ENCODE measurements at places on chromosomes 11 and 22.

GRCh38 chr11:441043-441417 lies 781 bp downstream of the ANO9 start:
- DNase-seq, result no peak

DNA sequence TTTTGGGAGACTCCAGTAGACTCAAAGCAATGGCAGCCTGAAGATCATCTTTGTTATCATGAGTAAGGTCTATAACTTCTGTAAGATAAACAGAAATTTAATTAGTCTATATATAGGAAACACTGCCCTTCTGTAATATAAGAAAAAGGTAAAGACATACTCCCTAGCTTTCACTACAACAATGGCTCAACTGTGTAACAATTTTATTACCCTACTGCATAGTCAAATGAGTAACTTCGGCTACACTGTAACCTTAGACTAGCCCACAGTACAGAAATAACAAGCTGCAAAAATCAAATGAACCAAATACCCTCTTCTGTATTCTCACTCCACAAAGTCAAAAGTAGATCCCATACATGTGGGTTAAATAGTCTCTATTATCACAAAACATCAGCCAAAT lies 33.7 kb downstream of the USP28 start:
- DNase-seq, result no peak

DNA sequence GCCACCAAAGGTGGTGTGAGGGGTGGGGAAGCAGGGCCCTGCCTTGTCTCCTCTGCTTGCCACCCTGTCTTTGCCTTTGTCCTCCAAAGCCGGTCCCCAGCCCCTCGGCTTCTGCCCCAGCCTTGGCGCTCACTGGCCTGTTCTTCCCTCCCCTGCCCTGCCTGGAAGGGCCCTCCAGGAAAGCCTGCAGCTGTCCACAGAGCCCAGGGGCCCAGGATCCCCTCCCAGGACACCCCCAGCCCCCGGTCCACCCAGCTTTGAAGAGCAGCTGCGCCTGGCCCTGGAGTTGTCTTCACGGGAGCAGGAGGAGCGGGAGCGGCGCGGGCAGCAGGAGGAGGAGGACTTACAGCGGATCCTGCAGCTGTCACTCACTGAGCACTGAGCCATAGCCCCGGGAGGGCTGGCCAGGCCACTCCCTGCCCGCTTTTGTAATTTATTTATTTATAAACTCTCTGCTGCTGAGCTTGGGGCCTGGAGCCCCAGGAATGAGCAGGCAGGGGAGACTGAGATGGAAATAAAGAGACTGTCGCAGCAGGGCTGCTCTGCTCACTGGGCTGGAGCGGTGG lies 1.3 kb upstream of the SSH3 start:
- DNase-seq, result no peak

GRCh38 chr22:45893516-45893915 lies 83.4 kb downstream of the WNT7B start:
- DNase-seq, result no peak

DNA sequence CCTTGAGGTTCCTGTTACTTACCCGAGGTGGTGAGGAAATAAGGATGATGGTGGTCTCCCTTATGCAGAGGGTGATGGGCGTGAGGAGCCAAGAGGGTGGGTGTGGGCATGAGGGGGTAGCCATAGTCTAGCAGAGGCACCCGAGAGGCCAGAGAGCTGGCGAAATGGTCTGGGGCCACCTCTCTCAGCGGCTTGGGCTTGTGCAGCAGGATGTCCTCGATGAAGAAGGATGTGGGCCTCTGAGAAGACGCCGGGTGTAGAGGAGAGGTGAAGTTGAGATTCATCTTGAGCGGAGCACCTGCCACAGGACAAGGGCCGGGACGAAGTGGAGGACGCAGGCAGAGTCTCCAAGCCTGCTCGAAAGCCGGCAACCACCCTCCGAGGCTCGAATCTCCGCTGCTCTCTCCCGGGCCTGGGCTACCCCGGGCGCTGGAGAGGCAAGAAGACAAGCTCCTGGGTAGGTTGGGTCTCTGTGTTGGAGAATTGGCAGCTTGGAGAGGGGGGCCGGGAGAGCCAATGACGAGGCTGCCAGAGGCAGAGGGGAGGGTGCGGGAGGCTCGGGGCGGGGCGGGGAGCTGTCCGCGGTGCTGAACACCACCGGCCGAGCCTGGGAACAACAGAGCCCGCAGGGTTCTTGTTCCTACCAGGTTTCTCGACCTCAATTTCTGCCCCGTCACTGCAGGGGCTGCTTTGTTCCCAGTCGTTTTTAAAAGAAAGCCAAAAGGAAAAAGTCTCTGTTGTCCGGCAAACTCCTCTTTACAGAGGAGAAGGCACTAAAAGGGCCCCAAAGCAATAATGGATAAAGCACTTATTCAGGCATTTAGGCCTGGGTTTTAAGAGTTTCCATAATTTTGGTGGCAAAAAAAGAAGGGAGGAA lies at the start of gene BSX:
Gene BSX, minus strand, starts transcription at position 447 of the 877 bp plus-strand sequence. Its CDS starts 163 bp downstream, at position 284.
- no peak for DNase-seq

DNA sequence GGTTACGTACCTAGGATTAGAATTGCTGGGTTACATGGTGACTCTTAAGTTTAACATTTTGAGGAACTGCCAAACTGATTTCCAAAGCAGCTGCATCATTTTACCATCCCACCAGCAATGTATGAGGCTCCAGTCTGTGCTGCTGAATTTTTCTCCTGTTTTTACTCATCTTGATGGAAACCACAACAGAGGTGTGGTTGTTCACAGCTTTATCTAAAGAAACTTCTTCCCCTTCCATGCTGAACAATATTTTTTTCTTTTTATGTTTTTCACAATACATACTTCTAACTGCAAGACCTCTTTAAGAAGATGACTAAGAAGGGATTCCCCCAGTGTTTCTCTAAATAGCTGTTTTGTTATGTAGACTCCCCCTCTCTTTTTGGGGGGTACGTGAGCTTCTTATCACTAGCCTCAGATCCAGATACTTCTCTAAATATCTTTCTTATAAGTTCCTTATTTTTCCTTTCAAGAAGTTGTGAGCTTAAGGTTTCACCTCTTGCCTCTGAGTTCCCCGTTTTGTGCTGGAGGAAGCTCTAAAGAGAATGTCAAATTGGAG lies 24.0 kb downstream of the TCP11L1 start:
- no peak for DNase-seq

DNA sequence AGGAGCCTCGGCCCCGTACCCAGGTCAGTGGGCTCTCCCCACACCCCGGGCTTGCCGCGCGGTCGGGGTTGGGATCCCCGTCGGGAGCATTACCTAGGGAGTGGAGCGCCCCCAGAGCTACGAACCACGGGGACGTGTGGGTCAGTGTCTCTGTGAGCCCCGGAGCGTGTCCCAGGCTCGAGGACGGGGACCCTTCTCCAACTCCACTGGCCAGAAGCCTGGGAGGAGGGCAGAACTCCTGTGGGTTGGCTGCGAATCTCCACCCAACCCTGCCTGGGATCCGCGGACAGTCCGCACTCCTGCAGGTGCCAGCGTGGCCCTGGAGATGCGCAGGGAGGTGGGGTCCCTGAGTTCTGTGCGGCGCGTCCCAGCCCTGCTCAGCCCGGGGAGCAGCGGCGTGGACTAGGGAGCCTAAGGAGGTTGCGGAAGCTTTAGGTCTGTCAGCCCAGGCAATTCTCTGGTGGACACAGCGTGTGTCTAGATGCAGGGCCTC lies 346 bp downstream of the PPFIBP2 start:
- DNase-seq, result peak; percentile 49

DNA sequence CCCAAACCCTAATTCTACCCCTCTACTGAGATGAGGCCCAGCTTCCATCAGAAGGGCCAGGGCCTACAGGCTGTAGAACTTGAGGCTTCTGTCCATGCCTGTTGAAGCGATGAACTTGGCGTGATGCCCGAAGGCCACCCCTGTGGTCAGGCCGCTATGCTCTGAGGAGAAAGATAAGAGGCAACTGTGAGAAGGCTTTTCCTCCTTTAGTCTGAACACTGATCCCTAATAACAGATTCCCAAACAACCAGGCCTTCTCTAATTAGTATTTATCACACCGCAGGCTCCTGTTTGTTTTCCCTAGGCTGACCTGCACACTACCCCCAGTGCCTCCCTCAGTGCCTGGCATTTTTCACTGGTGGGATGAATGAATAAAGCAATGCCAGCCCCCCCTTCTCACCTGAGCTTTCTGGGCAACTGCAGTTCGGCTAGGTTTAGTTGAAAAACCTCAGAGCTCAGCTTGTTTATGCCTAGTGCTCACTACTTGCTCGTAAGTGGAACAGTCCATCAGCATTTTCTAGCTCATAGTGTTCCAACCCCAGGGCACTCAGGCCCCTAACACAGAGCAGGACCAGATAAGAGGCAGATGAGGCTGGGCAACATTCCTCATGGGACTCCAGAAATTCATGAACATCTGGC lies 15.2 kb downstream of the PRPF19 start:
- DNase-seq, result no peak

DNA sequence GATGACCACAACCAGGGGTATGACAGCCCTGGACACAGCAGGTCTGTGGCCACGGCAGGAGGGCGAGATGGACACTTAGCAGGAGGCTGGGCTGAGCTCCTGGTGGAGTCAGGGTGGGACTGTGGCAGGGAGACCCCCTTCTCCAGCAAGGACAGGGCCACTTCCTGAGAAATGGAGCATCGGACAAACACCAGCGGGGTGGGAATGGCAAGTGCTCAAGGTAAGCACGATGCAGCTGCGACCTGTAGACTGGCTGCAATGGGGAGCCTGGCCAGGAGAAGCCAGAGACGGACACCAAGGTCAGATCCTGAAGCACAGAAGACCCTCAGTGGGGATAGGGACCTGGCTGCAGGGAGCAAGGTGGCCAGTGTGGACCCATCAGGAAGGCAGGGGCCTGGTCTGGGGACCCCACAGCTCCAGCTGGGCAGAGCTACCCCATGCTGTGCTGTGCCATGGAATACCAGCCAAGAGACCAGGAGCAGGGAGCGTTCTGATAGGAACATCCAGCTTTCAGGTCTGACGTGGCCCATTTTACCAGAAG lies 29.2 kb downstream of the RSPH14 start:
- DNase-seq, result no peak

DNA sequence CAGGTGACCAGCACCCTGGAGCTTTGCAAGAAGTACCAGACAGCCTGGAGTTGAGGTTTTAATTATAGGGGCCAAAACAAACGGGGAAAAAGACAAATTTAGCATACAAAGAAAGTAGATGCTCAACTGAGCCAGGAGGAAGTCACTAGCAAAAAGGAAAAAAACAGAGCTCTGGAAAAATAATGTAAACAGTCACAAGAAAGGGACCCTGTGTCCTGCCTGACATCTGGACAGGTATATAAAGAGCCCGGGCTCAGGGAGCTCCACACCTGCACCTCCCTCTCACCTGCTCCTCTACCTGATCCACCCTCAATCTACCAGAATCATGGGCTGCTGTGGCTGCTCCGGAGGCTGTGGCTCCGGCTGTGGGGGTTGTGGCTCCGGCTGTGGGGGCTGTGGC lies at the start of gene KRTAP5-10:
Gene KRTAP5-10, plus strand, starts transcription at position 301 of the 400 bp plus-strand sequence. Its CDS starts 25 bp downstream, at position 326.
- DNase-seq, result no peak

GRCh38 chr11:96257036-96257435 lies 86.0 kb downstream of the MAML2 start:
- no peak for DNase-seq

DNA sequence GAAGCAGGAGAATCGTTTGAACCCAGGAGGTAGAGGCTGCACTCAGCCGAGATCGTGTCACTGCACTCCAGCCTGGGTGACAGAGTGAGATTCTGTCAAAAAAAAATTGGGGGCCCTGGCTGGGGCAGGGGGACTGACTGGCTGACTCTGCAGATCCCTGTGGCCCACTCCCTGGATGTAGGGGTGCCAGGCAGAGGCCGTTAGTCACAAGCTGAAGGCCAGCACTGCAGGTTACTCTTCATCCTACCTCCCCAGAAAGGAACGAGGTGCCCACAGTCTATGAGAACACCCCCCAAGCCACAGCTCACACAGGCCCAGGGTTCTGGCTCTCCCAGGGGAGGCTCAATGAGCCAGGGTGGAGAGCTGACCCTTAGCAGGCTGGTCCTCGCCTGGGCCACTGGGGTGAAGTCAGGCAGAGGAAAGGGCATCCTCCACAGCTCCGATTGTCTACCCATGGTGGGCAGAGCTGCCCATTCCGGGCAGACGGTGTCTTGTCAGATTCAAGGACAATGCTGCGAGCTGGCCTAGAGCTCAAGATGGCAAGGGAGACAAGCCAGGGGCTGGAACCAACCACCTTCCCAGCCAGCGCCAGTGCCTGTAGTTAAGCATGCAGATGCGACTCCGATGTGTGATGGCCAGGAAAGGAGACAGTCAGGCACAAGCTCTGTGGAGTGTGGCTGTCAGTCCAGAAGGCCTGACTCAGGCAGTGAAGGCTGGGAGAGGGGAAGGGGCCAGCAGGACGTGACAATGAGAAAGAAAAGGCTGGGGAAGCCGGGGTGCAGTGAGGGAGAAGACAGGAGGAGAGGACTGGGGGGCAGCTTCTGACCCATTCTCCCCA lies 12.4 kb downstream of the C11orf24 start:
- DNase-seq, result no peak

DNA sequence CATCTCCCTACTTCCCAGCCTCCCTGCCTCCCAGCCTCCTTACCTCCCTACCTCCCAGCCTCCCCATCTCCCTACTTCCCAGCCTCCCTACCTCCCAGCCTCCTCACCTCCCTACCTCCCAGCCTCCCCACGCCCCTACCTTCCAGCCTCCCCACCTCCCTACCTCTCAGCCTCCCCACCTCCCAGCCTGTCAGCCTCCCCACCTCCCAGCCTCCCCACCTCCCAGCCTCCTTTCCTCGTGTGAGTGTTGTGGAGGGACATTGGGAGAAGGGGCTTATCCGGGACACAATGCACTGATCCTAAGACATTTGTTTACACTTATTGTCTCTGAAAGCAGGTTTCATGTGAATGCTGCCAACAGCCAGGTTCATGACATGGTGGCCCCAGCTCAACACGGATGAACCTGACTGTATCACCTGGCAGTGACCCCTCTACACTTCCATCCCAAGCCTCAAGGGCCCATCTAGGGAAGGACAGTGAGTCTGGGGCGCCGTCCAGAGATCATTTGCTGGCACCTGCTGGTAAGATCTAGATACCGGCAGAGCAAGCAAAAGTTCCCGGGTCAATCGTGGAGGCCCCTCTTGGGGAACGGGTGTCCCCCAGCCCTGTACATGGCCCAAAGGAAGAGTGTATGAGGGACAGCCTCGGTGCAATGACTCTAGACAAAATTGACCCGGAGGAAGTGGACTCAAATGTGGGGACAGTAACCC lies 34.5 kb upstream of the TH start:
- no peak for DNase-seq

DNA sequence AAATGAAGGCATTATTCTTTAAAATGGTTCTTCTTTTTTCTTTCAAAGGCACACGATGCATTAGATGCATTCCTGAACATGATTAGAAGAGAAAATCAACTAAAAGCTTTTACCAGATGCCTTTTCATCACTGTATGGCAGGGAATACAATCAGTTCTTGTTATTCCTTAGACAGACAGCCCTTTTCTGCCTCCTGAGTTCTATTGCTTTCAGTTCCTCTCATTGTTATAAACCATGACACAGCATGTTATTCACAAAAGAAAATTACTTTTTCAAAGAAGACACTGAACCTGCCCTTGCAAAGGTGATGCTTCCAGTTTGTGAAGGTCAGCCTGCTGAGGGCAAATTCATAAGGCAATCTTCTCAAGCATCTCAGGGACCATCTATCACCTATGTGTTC lies 70.1 kb downstream of the FAM181B start:
- no peak for DNase-seq
